GM23338 (cell line): ENCODE measurements at places on chromosomes 13 and 19.
A peak's percentile ranks its signal among the peaks of the same experiment; 100 is the strongest.

DNA sequence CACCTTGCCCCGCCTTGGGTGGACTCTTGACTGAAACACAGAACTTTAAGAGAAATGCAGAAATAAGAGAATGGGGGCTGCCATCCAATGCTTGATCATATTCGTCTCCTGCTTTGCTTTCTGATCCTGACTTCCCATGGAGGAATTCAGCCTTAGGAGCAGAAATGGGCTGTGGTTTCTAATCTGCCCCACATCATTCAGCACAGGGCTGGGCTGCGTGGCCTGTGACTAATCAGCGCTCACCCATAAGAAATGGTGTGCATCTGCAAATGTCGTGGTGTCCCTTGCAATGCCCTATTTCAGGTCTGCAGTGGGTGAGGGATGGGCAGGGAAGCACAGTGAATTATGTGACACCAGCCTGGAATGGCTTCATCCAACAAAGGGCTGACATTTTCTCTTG, 60.7 kb upstream of the URI1 start:
- no peaks in the 10 kb centered on the region; the same call in 1 of the 2 replicates for H3K4me1 ChIP-seq
- no peak for DNase-seq
- no peaks in the 10 kb centered on the region for H3K27me3 ChIP-seq

DNA sequence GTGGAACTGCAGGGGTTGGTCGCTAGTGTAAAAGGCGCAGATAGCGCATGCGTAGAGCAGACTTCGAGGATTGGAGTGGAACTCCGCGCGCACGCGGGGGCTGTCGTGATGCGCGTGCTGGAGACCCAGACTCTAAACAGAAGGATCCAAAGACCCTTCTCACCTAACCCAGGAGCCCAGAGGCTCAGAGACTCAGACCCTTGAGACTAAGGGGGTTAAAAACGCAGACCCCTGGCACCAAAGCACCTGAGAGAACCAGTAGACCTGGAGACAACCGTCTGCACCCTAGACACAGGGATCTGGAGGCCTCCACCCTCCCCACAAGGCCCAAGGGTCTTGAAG, 567 bp upstream of the CTU1 start:
- no peak for DNase-seq
- peak overlapping the region; percentile 53 for H3K4me3 ChIP-seq
- H3K27me3 ChIP-seq, result no peaks in the 10 kb centered on the region
- peaks cover 8% of the 10 kb centered on the region; the same call in 1 of the 2 replicates for H3K4me1 ChIP-seq
- no peak overlapping the region for H3K27ac ChIP-seq

DNA sequence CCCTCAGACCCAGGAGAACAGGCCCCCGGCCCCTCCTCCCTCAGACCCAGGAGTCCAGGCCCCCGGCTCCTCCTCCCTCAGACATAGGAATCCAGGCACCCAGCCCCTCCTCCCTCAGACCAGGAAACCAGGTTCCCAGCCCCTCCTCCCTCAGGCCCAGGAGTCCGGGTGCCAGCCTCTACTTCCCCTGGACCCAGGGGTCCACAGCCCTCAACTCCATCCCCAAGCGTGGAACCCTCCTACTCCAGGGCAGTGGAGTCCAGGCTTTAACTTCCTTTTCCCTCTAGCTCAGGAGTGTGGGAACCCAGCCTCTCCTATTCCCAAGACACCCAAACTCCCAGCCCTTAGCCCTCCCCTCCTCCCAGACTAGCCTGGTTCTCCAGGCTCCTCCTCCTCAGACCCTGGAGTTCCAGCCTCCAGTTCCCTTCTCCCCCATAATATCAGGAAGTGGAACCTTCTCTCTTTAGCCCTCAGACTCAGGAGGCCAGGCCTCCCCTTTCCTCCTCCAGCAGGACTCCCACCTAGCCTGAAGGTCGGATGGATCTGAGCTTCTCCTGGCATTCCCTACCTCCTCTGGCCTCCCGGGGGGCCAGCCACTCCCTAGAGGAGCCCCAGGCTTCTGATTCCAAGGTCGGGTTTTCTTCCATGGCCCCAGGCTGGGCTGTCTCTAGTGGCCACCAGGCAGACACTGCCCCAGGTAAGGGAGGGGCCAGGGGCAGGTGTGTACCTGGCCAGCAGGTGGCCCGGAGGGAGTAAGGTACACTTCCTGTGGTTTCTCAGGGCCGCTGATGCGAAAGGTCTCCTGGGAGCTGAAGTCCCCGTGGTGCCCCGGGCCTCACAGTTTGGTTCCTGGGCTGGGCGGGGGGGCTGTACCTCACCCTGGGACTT, at the start of gene TMC4:
TSS of gene TMC4 (minus strand) at position 690 of the 888 bp plus-strand sequence. CDS start at position 647, 43 bp downstream.
- peak; percentile 97 for DNase-seq
- H3K4me3 ChIP-seq, result peak within 1 kb of the TSS; percentile 53
- H3K27ac ChIP-seq, result peak within 1 kb of the TSS; percentile 73
- H3K27me3 ChIP-seq, result no peaks in the 10 kb centered on the region
- H3K36me3 ChIP-seq, result peaks cover 9% of the 10 kb centered on the region; the same call in 1 of the 2 replicates
- H3K4me1 ChIP-seq, result peaks cover 2% of the 10 kb centered on the region; the same call in 1 of the 2 replicates

DNA sequence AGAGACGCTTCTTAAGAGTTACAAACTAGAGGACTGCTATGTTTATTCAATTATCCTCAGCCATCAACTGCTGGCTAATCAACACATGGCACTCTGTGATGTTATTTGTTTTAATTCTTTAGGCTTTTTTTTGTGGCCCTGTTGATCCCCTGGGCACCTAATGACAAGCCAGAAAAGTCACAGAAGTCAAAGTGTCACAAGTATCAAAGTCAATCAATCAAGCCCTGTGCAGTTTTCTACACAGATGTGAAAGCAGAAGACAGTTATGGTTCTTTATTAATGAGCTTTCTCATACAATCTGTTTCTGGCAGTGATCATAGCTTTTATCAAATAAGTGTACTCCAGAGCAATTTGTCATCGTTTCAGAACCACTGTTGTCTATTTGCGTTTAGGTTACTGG, 34.3 kb downstream of the MYO16 start:
- H3K36me3 ChIP-seq, result no peaks in the 10 kb centered on the region
- no peaks in the 10 kb centered on the region for H3K4me1 ChIP-seq
- DNase-seq, result no peak
